Activated CD8-positive, alpha-beta memory T cell treated with anti-CD3 and anti-CD28 coated beads for 48 hours (primary cell): ENCODE measurements at places on chromosomes 6 and 20.

GRCh38 chr6:48087448-48087847 lies 23.5 kb downstream of the PTCHD4 start:
- no peak for DNase-seq

DNA sequence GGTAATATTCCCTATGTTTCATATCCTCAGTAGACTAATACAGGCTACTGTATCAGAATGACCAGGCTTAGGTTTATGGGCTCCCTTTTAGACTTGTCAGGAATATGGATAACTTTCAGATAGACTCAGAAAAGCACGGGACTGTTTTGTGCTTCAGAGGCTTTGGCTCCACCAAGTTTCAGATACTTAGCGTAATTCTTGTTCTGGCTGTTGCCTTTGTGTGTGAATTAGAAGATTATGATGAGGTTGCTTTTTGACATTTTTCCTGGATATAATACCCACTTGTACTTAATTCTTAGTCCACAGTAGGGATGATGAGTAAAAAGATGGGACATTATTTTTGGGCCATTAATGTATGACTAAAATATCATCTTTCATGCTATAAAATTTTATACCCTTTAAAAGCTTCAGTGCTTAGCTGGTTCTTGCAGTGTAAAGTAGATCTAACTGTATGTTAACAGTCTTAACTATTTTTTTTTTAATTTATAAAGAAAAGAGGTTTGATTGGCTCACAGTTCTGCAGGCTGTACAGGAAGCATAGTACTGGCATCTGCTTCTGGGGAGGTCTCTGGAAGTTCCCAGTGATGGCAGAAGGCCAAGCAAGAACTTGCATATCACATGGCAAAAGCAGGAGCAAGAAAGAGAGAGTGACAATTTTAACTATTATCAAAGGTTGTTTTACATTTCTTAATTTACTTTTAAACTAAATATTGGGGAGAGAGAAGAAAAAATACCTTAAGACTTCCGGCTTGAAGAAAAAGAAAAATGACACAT lies 120.7 kb downstream of the ZFAND3 start:
- no peak for DNase-seq

- DNase-seq = no peak
Measured at GRCh38 chr6:141248021-141248799, 884.5 kb upstream of the GJE1 start.

- no peak for DNase-seq
Measured at GRCh38 chr6:31530659-31531058, 1.9 kb downstream of the MCCD1 start.

GRCh38 chr6:95790787-95791186 lies 213.5 kb downstream of the MANEA start:
- no peak for DNase-seq

DNA sequence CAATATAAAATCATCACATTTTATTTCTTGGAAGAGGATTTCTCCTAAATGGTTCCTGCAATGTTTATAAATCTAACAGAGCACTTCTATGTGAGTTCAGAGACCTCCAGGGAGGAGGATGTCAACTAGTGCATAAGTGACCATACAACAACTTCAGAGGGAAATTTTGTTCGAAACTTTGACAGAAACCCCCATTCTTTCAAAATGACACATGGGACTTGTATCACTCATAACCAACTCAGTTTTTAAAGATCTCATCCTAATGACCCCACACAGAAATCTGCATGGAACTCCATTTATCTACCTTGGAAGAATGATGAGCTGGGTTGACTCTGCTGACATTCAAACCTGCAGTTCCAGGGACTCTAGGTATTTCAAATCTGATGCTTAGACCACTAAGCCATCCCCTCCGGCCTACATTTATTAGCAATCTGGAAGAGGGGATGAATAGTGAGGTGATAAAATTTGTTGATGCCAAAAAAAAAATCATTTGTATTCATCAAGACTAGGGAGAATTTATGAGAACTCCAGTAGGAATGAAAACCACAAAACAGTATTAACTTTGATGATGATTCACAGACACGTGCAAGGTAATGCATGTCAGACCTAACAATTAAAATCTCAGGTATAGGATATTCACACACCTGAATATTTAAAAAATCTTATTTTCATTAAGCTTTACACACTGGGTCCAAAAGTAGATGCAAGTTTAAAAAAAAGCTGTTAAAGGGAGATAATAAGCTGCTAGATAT lies 153.0 kb downstream of the REV3L start:
- DNase-seq = no peak

DNA sequence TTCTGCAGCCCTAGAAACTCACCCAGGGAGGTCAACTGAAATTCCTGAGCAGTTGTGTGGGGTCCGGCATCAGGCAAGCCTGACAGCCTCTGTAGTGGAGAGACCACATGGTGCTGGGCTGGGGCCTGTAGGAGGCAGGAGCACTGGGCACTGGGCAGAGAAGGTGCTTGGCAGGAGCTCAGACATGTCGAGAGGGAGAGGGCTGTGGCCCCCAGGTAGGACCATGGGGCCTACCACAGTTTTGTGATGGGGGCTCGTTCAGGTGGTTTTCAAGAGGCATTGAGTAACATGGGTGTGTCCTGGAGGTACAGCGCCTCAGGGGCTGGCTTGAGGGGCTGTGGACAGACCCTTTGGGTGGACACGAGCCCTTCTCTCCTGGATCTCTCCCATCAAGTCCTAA lies 15.9 kb downstream of the SLC22A23 start:
- DNase-seq = no peak

DNA sequence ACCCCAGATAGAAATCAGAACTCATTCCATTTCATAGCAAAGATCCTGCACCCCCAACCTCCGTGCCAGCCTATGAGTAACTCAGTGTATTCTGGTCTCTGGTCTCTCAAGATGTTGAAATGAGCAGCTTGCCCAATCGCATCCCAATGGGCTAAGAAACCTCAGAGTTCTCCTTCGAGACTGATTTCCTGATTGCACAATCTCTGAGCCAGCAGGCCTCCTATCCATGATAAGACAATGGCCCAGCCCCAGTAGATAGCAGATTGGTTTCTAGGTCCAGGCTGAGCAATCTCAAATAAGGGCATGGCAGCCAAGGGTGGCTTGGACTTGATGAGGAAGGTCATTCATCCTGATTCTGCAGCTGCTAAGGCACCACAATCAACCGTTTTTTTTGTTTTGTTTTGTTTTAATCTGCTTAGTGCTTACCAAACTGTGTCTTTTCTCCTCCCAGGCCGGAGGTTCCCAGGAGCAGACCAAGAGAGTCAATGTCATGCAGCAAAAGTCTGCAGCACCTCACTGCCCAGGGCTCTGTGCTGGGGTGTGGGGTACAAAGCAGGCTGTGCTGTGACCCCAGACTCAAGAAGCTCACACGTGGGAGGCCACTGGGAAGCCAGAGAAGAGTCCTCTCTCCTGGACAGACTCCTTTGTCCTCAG lies 125.1 kb upstream of the NXT1 start:
- no peak for DNase-seq

DNA sequence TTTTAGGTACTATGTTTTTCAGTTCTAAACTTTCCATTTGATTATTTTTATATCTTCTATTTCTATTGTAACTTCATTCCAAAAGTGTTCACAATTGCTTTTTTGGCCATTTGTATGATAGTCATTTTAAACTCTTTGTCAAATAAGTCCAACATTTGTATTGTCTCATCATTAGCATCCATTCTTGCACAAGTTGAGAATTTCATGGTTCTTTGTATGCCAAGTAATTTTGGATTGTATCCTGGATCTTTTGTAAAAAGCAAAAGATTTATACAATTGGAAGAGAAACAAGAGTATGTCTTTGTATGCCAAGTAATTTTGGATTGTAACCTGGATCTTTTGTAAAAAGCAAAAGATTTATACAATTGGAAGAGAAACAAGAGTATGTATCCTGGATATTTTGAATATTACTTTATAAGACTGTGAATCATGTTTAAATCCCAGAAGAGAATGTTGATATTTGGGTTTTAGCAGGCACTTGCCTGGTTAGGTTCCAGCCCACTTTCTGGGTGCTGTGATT lies 36.9 kb upstream of the NT5E start:
- no peak for DNase-seq

DNA sequence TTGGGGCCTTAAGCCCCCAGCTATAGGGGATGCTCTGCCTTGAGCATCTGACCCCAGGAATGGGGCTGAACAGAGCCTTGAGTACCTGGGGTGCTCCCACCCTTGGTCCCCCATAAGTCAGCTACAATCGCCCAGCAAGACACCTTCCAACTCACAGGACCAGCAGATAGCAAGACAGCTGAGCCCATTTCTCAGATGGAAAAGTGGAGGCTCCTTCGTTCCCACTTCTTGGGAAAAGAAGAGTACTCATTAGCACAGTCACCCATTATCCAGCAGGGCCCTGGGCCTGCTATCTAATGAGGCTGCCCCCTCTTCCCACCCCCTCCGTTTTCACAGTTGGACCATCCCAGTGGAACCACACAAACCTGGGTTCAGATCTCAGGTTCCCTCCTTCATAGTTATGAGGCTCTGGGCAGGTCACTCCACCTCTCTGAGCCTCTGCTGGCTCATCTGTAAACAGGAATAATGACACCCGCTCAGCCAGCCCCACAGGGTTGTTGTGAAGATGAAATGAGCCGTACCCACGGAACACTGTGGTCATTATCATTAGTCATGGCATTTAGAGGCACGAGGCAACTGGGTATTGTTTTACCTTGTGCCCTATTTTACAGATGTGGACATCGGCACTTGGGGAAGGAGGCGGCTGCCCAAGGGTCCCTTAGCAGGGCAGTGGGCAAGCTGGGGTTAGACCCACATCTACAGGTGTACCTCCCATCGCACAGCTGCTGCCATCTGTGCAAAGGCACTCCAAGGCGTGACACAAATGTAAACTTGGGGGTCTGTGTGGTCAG lies 4.5 kb downstream of the LPIN3 start:
- DNase-seq = no peak

GRCh38 chr20:34420146-34420545 lies 57.1 kb downstream of the ITCH start:
- no peak for DNase-seq

- DNase-seq = no peak
Measured at GRCh38 chr6:76888351-76888750, 574.9 kb downstream of the HTR1B start.

DNA sequence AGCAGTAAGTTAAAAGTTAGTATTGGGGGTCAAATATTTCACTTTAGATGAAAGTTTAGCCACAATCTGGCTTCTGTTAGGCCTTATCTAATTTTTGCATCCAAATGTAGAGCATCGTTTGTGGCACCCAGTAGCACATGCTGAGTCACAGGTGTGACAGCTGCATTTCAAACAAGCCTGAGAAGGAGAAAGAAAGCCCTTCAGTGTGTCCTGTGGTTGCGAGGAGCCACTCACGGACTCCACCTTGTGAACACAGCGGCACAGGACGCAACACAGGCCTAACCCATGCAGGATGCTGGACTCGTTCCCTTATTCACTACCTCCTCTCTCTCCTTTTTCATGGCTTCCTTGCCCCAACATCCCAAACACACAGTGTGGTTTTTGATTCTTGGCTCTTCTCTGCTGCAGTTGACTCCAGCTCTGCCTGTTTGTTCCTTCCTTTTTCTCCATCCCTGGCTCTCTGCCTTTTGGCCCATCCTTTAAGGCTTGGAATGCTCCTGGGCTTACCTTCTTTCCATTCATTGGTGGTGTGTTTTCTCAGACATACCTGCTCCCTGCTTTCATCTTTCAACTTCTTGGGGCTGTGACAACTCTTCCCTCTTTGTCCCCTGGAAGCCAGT lies 124.2 kb downstream of the SLC16A10 start:
- DNase-seq = no peak

- DNase-seq = no peak
Measured at GRCh38 chr20:51175724-51176123, 152.8 kb upstream of the KCNG1 start.

DNA sequence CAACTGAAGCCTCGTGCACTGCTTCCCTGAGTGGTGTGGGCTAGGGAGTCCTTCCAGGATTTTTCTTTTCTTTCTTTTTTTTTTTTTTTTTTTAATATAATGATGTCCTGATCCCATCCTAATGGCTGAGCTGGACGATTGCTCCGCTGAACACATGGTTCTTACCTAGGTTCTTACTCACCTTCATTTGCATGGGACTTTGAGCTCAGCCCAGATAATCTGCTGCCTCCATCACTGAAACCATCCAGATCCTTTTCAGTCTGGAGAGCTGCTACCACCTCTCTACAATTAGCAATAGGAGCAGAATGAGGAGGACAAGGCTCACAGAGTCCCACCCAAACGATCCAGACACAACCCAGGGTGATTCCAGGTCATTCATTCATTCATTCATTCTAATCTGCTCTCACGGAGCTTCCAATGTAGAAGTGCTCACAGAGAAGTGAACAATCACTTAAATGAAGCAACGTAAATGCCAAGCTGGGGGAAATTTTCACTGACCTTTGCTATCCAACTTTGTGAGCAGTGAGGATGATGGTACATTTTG lies 246.3 kb upstream of the RREB1 start:
- no peak for DNase-seq

DNA sequence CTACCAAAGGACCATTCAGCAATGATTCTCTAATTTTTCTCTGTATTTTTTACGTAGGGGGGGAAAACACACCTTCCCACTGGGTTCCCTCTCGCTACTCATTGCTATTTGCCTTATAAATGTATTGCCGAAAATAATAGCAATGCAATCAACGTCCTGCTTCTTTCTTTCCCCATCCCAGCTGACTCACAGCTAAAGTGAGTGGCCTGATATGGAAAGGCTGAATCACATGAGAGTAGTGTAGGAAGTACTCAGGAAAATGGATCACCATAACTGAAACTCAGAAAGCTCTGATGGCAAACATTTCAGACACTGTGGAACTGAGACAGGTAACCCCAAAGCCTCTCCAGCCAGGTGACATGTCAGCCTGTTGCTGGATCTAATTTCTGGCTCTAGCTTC lies 49.3 kb upstream of the SRPK1 start:
- DNase-seq = no peak

DNA sequence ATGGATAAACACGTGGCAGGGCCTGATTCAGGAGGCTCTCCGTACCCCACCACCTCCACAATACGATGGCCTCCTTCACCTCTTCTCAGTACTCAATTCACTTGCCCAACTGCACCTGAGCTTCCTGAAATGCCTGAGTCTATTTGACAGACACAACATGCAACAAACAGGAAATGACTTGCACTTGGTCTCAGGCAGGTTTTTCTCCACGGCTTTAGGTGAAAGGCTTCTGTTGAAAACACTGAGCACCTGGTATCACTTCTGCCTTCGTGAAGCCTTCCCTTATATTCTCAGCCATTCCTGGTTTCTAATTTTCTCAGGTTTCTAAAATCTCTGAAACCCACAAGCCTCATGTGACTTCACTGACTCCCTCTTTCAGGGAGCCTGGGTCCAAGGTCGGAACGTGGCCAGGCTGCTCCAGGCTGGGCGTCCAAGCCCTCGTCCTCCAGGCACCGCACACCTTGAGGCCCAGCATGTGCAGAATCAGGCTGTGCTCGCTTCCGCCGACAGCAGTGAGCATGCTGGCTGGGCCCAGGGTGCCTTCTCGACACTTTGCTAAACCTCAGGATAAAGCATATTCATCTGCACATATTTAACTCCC lies 34.7 kb downstream of the TAF4 start:
- DNase-seq = no peak

GRCh38 chr20:39326050-39326449 lies 363.9 kb downstream of the DHX35 start:
- DNase-seq = no peak

- no peak for DNase-seq
Measured at GRCh38 chr6:11868392-11868791, 89.8 kb upstream of the ADTRP start.
